ENCODE measurements at places on chromosomes 16 and 17. TPM values are rescaled to one million over a fixed set of nuclear protein-coding genes. Genes with fewer than 3 reads are reported as not detected.

Gene KIF2B
- not detected for total RNA-seq

Gene TMIGD1
- not detected for total RNA-seq

GRCh38 chr17:63477480-63478440, 899 bp downstream of the ACE start:
- H3K36me3 ChIP-seq: no peaks in the 10 kb centered on the region
- peak overlapping the region; percentile 79 for H3K4me3 ChIP-seq
- H3K27me3 ChIP-seq: peaks cover 42% of the 10 kb centered on the region
- peaks cover 15% of the 10 kb centered on the region for H3K4me1 ChIP-seq

DNA sequence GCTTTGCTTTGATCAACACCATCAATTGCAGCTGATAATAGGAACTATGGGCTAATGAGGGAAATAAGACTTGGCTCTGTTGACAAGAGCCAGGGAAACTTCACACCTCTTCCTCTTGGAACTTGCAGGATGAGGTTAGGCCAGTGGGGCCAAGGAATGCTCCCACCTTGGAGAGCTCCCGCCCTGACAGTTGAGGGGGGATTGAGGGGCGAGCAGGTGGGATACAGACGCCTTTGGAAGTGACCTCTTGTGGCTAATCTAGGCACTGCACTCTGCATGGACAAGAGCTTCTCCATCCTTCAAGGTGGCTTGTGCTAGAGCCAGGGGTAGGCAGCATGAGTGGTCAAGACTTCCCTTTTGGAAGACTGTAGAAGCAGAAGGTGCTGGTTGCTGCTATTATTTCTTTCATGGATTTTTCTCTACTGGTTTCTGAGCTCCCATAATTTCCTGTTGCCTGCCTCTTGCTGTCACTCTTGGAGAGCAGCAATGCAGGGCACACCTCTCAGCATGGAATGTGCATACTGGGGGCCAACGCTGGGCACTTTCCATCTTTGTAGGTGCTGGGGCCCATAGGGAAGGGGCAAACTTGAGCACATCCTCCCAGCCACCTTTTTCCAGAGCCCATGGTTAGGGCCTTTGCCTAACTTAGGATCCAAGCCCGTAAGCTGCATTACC, 2.3 kb upstream of the PHF12 start:
- H3K36me3 ChIP-seq: peaks cover 2% of the 10 kb centered on the region
- H3K4me3 ChIP-seq: peak overlapping the region; percentile 39
- H3K4me1 ChIP-seq: peaks cover 2% of the 10 kb centered on the region

Gene SLC35G6
- total RNA-seq: not detected

Gene UTP4
- total RNA-seq: 117 TPM

Gene DHODH
- total RNA-seq: 31.0 TPM

DNA sequence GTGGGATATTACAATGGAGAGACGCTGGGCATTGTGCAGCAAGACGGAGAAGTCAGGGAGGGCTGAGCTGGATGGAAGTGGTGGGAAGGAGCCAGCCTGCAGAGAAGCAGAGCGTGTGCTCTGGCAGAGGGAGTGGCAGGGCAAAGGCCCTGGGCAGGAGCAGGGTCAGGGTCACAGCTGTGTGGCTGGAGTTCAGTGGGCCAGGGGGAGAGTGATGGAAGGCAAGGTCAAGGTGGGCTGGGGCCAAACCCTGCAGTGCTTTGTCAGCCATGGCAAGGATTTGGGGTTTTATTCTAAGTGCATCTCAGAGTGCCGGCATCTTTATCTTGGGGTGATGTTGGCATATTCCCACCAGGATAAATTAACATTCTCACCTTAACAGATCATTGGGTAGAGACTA, 31.9 kb upstream of the C16orf78 start:
- no peaks in the 10 kb centered on the region for H3K4me1 ChIP-seq
- H3K4me3 ChIP-seq: no peak overlapping the region
- peaks cover 5% of the 10 kb centered on the region for H3K27me3 ChIP-seq
- no peak for DNase-seq

DNA sequence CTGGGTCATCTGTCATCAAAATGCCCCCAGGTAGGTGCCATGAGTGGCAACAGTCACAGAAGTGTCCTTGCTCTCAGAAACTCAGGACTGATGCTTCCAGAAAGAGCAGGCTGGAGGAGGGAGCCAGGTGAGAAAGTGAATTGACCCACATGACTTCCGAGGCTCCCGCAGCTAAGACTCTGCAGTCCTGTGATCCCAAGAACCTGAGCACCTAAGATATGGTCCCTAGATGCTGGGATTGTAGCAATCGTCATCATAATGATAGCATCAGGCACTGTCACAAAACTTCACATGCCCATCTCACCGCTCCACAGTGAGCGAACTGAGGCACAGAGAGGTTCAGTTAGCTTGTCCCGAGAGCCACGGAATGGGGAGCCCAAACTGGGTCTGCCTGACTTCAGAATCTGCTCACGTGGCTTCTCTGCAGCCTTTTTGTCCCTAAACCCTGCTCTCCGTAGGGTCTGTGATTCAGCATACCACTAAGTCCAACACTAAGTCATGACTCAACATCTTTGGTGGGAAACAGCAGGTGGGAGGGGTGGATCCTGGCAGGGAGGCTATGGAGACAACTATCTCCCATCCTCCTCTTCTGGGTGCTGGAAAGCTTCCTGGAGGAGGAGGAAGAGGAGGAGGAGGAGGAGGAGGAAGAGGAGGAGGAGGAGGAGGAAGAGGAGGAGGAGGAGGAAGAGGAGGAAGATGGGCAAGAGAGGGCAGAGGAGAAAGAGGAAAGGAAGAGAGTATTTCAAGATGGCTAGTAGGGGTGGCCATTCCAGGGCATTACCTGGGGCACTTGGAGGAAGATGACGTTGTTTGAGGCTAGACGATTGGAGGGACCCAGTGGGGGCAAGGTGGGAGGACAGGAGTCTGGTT, 55.5 kb upstream of the DLX4 start:
- H3K4me1 ChIP-seq: no peaks in the 10 kb centered on the region
- H3K27me3 ChIP-seq: peaks cover 43% of the 10 kb centered on the region

- no peak overlapping the region for H3K4me3 ChIP-seq
- peaks cover 2% of the 10 kb centered on the region for H3K27me3 ChIP-seq
- peaks cover 8% of the 10 kb centered on the region for H3K4me1 ChIP-seq
- no peak overlapping the region for H3K27ac ChIP-seq
- H3K36me3 ChIP-seq: no peaks in the 10 kb centered on the region
- DNase-seq: peak; percentile 17
Measured at GRCh38 chr17:19762515-19762961, 14.4 kb upstream of the ALDH3A1 start.

DNA sequence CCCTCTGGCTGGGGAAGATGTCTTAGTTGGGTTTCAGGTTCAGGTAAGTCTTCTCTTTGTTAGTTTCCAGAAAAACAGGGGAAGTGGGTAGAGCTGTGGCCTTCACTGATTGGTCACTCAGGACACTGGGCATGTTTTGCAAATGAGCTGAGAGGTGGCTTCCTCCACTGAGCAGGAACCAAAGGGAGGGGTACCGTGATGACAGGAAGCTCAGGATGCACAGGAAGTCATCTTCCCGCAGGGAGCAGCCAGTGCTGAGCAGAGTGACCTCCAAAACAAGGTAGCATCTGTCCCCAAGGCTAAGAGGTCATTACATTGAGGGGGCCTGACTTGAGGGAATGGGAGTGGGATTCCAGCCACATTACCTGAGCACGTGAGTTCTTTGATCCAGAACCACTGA, 5.6 kb downstream of the NT5C start:
- H3K27ac ChIP-seq: peak overlapping the region; percentile 78
- H3K27me3 ChIP-seq: no peaks in the 10 kb centered on the region
- peak; percentile 19 for DNase-seq
- peaks cover 35% of the 10 kb centered on the region for H3K4me1 ChIP-seq

DNA sequence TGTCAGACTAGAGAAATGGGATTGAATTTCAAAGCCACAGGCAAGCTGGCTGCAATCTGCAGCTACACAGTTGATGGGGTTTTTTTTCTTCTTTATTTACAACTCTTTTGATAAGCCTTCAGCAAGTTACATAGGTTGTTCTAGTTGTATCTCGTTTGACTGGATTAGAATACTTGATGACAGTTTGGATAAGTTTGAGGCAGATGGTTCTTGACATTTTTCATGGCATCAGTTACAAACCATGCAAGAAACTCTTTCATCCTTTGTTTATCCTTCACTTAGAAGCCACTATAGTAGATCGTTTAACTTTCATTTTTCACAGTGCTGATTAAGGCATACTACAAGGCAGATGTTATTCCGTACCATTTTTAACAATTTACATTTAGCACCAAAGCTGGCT, 238.9 kb downstream of the TOX3 start:
- H3K27me3 ChIP-seq: no peaks in the 10 kb centered on the region
- no peaks in the 10 kb centered on the region for H3K4me1 ChIP-seq
- no peaks in the 10 kb centered on the region for H3K36me3 ChIP-seq
- H3K27ac ChIP-seq: no peak overlapping the region

DNA sequence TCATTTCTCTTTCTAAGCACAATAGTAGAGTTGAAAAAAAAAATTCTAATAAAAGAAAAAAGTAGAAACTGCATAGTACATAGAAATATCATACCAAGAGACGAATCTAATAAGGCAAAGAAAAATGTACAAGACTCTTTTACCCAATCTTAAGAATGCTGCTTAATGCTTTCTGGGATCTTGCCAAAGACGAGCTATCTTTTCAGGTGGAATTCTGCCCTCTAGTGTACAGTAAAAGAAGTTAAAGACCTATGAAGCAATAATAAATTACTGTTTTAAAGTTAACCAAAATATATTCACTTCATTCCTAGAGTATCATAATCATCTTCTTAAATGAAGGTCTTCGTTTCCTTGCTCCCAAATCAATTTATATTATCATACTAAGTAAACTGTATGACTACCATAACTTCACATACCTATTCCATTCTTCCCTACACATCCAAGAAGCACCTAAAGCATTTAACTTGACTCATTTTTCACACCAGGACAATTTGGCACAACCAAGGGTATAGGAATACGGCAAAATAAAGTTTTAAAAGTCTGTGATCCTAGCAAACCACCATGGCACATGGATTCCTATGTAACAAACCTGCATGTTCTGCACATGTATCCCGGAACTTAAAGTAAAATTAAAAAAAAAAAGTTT, 47.7 kb downstream of the CFDP1 start:
- H3K4me1 ChIP-seq: peaks cover 4% of the 10 kb centered on the region
- peaks cover 19% of the 10 kb centered on the region for H3K36me3 ChIP-seq
- DNase-seq: no peak
- H3K27me3 ChIP-seq: peaks cover 14% of the 10 kb centered on the region

GRCh38 chr17:80133626-80133970, 13.3 kb downstream of the EIF4A3 start:
- H3K27me3 ChIP-seq: no peaks in the 10 kb centered on the region
- H3K36me3 ChIP-seq: peaks cover 49% of the 10 kb centered on the region
- no peak overlapping the region for H3K4me3 ChIP-seq
- H3K4me1 ChIP-seq: no peaks in the 10 kb centered on the region
- no peak for DNase-seq
- H3K27ac ChIP-seq: no peak overlapping the region

DNA sequence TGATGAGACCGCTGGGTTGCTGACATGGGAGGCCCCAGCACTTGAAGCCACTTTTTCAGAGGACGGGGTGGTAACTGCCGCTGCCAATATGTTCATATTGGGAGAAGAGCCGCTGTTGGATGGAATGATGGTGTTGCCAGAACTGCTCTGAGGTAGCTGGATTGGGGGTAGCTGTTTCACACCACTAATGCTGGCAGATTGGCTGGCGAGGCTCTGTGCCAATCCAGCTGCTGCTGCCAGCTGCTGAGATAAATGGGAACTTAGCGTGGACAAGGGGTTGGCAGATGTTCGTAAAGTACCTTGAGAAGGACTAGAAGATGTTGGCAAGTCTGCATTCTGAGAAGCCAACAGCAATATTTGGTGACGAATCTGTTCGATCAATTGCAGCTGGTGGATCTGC, 10.0 kb downstream of the SALL1 start:
- no peaks in the 10 kb centered on the region for H3K36me3 ChIP-seq
- H3K4me3 ChIP-seq: no peak overlapping the region
- H3K27me3 ChIP-seq: peaks cover 3% of the 10 kb centered on the region
- H3K27ac ChIP-seq: no peak overlapping the region
- no peak for DNase-seq

Gene SMIM36
- not detected for total RNA-seq

DNA sequence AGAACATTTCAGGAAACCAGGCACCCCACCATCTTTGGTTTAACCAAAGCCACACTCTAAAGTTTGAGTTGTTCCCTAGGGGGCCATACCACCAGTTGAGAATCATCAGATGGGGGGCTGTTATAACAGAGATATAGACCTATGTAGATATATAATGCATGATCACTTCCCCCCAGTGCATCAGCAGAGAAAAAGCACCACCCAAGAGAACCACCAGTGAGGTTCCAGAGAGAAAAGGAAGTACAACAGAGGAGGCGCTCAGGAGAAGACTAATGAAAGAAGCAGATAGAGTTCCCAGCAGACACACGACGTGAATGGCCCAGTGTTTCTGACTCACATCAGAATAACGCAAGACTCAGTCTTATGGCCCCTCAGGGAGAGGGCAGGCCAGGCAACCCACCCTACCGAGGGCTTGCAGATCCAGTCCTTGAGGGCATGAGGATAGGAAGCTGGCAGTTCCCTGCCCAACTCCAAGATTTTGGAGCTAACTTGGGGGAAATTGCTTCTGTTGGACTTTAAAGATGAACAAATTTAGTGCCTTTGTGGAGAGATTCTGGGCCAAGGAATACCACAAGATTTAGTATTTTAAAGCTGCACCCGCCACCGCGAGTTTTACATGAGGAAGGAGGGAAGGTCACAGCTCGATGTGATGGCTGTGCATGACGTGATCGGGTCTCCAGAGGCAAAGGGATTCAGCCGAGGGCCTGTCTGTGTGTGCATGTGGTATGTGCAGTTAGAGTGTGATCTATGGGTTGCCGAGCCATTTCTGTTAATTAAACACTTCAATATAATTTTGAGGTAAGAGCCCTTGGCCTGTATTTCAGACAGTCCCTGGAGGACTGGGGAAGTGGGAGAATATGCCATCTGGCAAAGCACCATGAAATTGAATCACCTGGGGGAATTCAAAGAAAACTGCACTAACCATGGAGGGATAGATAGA, 53.1 kb downstream of the AIPL1 start:
- H3K4me1 ChIP-seq: no peaks in the 10 kb centered on the region
- no peaks in the 10 kb centered on the region for H3K36me3 ChIP-seq
- no peak overlapping the region for H3K4me3 ChIP-seq

Gene DBNDD1
- total RNA-seq: 0.18 TPM

DNA sequence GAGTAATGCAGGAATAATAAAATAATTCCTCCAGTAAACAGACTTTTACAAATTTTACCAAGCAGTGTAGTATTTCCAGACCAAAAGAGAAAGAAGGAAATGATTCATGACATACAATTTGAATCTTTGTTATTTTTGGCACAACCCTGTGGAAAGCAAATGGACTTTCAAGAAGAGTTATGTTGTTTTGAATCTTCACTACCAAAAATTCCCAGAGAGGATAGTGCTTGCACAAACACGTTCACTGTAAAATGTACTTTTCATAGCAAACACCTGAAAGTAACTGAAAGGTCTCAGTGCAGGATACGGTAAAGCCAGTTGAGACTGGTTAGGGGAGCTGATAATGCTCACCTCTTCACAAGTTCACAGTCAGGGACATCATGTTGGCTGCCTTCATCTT, 107.1 kb downstream of the USP22 start:
- no peak overlapping the region for H3K4me3 ChIP-seq
- H3K36me3 ChIP-seq: no peaks in the 10 kb centered on the region
- H3K27me3 ChIP-seq: peaks cover 8% of the 10 kb centered on the region
- no peaks in the 10 kb centered on the region for H3K4me1 ChIP-seq

GRCh38 chr17:7885367-7886226, 3.0 kb upstream of the CHD3 start:
- H3K27ac ChIP-seq: no peak overlapping the region
- H3K4me1 ChIP-seq: no peaks in the 10 kb centered on the region
- H3K36me3 ChIP-seq: peaks cover 11% of the 10 kb centered on the region
- DNase-seq: peak; percentile 44

Gene DRC3
- total RNA-seq: not detected

Gene ADCY7
- 81.9 TPM for total RNA-seq

Gene TEX14
- total RNA-seq: 0.13 TPM
